Hematopoietic multipotent progenitor cell treated with erythropoietin and hydrocortisone succinate and interleukin-3 and kit ligand, for 4 days (in vitro differentiated cells): ENCODE measurements at places on chromosomes 11 and 22.

GRCh38 chr22:40377931-40378330, 7.5 kb downstream of the SGSM3 start:
- DNase-seq: no peak

- DNase-seq: no peak
Observed at GRCh38 chr11:78684377-78684776, 109.7 kb upstream of the NARS2 start.

GRCh38 chr11:119341222-119342022, 739 bp upstream of the C1QTNF5 start:
- no peak for DNase-seq

- no peak for DNase-seq
Observed at GRCh38 chr11:1117992-1118391, 39.8 kb upstream of the MUC5AC start.

GRCh38 chr22:31898926-31899325, 45.4 kb upstream of the YWHAH start:
- no peak for DNase-seq
